ENCODE measurements at places on chromosomes 6 and 20.
A peak's percentile ranks its signal among the peaks of the same experiment; 100 is the strongest.

- no peak for DNase-seq
Measured at GRCh38 chr20:63702751-63703470, 4.9 kb downstream of the ARFRP1 start.

DNA sequence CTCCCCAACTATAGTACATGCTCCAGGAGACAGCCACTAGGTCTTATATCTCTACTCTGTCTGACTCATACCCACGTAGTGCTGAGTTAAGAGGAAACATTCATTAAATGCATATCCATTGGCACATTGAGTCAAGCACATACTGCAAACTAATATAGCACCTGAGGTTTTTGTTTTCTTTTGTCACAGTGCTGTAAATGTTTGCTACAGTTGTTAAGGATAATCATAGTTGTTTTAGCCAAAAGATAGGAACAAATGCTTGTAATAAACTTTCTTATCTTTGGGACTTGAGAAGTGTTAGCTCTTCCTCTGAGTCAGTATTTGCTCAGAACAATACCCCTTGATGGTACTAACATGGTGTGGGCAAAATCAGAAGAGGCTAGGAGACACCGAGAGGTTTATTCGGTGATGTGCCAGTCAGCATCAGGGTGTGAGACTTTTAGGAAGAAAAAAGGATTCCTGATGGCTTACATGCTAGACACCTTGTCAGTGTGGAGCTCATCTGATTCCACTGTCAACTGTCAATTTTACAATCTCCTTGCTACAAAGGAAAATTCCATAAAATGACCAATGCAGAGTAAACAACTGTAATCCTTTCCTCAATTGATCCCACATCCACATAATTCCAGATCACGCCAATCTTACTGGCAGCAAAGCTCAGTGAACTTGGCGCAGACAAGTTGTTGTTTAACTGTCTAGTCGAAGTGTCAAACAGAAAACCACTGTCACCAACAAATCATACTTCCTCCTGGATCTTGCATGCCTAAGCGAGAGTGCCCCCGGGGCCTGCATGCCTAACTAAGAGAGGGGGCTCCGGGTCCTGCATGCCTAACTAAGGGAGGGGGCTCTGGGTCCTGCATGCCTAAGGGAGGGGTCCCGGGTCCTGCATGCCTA lies 36.1 kb downstream of the ELOVL2 start:
- DNase-seq, result peak; percentile 73

DNA sequence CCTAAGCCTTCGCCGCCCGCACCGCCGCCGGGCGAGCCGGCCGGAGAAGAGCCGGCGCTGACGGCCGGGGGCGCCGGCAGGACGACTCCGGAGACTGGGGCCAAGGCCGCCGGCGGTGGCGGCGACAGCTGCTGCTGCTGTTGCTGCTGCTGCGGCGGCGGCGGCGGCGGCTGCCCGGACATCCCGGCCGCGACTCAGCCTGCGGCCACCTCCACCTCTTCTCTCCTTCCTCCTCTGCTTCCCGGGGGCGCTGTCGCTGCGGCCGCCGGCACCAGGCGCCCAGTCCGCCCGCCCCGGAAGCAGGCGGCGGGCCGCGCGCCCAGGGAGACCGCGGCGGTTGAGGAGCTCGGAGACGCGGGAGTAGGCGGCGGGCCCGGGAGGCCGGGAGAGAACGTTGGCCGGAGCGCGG lies 307 bp downstream of the RANBP9 start:
- peak; percentile 59 for DNase-seq

DNA sequence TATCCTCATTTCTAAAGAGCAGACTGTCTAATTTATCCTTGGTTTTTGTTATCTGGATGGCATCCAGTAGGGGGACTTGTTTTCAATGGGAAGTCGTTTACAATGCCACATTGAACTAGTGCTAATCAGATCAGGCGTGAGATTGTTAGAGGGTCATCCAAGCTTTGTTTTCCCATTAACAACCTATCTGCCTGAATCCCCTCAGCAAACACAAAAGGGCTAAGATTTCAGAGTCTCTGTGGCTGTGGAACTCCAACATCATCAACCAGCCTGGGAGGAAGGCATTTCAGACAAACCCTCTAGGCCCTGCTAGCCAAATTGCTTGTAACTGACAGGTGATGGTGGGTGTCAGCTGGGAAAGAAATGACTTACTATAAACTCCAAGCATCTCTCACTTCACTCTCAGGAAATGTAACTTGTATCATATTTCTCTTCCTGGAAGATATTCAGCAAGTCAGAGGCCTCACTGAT lies 47.7 kb downstream of the COL19A1 start:
- no peak for DNase-seq

- no peak for DNase-seq
Measured at GRCh38 chr6:157325069-157325805, 1.9 kb upstream of the TMEM242 start.

- DNase-seq, result no peak
Measured at GRCh38 chr6:3894590-3895311, 45.6 kb downstream of the FAM50B start.

DNA sequence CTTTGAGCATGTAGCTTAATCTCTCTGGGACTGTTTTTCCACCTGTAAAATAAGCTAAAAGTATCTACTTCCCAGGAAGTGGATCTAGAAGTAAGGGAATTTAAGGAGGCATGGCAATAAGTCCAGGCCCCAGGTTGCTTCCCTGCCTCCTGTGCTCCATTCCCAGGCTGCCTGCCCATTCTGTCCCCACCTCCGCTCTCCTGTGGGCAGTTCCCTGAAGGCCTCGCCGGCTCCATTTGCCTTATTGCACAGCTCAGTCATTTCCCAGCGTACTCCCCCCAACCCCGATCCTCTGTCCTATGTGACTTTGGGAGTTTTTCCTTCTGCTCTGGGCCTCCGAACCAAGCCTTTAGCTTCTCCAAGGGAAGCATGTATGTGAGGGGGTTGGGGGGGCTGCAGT lies 4.6 kb downstream of the SLC29A1 start:
- no peak for DNase-seq

- DNase-seq, result peak; percentile 89
Measured at GRCh38 chr20:43579861-43580793, 10.6 kb upstream of the IFT52 start.

- DNase-seq, result peak; percentile 80
Measured at GRCh38 chr6:144434308-144434990, 149.3 kb downstream of the UTRN start.

GRCh38 chr6:71124340-71124739 lies 164.3 kb upstream of the OGFRL1 start:
- DNase-seq, result no peak

DNA sequence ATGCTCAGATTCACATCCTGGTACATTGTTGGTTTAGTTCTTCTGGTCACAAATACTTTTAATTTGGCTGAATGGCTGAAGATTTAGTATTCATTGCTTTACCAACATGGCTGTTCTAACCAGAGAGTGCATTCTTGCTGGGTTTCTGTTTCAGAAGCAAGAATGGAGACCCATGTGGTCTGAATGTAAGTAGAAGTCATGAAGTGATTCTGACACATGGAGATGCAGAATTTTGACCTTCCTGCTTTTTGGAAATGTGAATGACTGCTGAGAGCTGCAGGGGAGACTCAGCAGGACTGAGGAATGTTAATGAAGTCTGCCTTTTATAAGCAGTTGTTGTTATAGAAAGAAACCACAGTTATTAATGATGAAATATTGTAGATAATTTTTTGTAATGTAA lies 576.1 kb upstream of the MARCKS start:
- DNase-seq, result peak; percentile 44

- DNase-seq, result no peak
Measured at GRCh38 chr6:14288910-14289309, 171.3 kb downstream of the CD83 start.

DNA sequence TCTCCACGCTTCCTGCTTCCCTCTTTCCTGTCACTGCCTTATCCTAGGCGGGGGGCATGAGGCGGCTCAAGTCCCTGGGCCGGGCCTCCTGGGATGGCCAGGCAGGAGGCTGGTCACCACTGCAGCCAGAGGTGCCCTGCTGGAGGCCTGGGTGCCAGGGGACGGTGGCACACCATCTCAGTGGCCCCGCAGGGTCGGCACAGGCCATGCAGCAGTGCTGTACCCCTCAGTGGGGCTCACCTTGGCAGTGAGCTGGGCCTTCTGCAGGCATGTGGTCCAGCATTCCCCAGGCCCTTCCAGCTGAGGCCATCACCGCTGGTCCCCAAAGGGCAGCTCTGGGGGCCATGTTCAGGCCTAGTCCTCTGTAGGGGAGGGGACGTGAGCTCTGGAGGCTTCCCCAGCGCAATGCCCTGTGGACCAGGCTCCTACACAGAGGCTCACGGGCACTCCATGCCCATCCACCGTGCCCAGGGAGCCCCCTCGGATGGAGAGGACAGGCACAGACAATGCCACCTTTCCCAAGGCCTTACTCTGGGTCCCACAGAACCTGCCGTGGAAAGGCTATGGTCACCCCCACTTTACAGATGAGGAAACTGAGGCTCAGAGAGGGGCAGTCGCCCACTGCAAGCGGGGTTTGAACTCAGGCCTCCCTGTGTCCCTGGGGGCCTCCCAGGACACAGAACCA lies 123.8 kb downstream of the TAF4 start:
- no peak for DNase-seq

- no peak for DNase-seq
Measured at GRCh38 chr20:20571068-20571780, 141.2 kb downstream of the RALGAPA2 start.

DNA sequence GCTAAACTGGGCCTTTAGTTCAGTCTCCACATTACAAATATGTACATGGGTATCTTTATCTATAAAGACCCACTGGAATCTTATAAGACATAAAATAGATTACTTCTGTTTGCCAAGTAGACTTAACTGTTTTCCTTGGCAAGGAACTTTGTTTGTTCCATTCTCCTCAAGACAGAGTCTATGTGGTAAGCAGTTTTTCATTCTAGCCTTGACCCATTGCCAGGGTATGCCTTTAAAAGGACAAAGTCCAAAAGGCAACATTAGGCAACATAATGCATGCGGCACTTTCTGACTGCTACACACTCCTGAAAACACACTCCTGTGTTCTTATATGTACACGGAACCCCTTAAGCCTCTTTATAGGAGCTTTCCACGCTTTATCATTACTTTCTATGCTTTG lies 20.4 kb downstream of the VNN1 start:
- peak; percentile 40 for DNase-seq

Measured in fibroblast of villous mesenchyme (primary cell).